Kasumi-1 (cell line): ENCODE measurements at places on chromosomes 2 and 18.

- DNase-seq: no peak
Measured at GRCh38 chr2:3730646-3731045, 27.3 kb downstream of the DCDC2C start.

GRCh38 chr2:114007436-114007835, 117.5 kb downstream of the ACTR3 start:
- DNase-seq: no peak

GRCh38 chr2:18643326-18644114, 54.2 kb upstream of the NT5C1B start:
- DNase-seq: no peak

DNA sequence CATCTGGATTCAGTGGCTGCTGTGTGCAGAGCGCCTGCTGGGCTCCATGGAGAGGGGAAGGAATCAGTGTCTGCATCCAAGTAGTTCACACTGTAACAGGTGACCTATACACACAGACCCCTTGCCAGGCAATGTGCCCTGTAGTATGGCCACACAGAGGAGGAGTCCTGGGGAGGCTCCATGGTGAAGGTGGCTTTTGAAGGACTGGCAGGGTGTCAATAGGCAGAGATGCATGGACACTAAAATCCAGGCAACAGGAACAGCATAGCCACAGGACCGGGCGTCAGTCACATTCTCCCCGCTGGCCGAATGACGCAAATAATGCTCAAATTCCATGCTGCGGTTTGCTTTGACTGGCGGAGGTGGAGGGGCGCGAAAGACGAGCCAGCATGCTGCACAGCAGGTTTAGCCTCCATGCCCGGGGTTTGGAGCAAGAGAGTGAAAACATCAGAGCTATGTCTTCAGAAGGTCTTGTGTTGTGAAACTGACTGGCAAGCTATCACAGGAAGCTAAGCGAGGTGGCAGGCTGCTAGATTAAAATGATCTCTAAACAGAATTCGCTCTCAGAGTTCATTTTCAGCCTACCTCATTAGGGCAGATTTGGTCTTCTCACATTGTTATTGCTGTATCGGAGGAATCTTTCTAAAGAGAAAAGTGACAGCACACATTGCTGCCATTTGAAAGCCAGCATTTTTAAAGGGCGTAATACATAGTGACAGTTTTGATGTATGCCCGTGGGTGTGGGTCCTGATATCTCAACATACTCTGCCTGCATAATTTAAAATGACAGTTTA, 1.2 kb upstream of the CHMP1B start:
- DNase-seq: peak; percentile 33

DNA sequence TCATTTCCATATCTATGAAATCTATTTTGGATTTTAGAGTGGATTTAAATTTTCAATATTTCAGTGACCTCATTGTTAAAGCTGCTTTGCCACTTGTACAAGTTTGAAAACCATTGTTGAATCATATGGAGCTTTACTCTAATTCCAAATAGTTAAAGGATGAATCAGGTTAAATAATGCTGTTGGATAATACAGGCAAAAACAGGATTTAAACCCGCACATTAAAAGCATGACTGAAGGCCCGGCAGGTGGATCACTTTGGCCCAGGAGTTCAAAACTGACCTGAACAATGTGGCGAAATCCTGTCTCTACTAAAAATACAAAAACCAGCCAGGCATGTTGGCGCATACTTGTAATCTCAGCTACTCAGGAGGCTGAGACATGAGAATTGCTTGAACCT, 68.3 kb downstream of the RIF1 start:
- DNase-seq: no peak

DNA sequence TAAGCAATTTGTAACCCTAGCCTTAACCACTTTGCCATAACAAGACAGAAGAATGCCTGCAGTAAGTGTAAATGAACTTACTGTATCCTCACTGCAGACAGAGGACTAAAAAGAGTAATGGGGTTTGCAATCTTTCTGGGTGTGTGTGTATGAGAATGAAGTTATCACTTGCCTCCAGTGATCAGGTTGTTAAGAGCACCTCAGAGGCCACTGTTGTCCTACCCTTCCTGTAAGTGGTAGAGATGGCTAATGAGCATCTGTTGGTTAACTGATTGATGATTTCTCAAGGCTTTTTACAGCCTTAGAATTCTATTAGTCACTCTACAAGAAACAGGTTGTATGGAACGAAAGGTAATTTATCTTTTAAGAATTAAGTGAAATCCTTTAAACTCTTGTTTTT, 27.6 kb upstream of the GTF2A1L start:
- no peak for DNase-seq

GRCh38 chr2:218536804-218537494, 31.2 kb downstream of the USP37 start:
- no peak for DNase-seq

GRCh38 chr2:161414042-161415033, 1.8 kb upstream of the TBR1 start:
- no peak for DNase-seq

DNA sequence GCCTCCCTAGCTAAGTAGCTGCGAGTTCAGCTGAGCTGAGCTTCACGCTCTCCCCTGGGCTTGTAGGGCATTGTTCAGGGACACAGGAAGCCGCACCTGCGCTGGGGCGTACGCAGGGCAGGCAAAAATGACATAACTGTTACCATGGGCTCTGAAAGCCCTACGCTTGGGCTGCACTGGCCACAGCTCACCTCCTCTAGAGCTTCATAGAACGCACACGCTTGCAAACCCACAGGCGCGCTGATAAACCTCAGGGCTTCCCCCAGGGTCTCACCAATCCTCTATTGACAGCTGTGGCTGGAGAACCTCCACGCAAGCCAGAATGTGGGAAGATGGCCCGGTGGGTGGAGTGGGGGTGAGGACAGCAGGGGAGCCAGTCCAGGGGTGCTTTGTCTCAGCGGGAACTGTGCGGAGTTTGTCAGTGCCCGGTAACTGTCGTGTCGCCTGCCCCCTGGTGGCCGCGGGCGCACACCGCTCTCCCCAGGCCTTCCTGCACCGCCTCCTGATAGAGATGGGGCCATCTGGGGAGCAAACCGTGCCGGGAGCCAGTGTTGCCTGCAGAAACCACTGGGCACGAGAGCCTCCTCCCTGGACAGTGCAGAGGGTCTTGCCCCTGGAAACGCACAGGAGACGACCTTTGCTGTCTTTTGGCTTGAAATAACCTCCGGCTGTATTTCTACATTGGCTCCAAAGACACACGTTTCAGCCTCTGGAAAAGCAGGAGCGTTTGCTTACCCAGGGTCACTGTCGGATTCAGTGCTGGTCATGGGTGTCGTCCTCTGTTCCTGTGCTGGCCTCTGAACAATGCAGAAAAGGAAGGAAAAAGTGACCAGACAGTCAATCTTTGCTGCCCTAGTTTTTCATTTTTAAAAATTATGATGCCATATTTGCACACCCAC, 17.0 kb upstream of the CIDEA start:
- peak; percentile 60 for DNase-seq

GRCh38 chr18:76205906-76206305, 289.1 kb downstream of the ZNF516 start:
- DNase-seq: no peak
